ENCODE measurements at places on chromosomes 1 and 21. TPM values are rescaled to one million over a fixed set of nuclear protein-coding genes. Genes with fewer than 3 reads are reported as not detected.

GRCh38 chr1:104082221-104082620, 332.5 kb downstream of the AMY1C start:
- DNase-seq, result no peak

GRCh38 chr1:207959141-207959825, 48.4 kb upstream of the CD34 start:
- peak; percentile 66 for DNase-seq

DNA sequence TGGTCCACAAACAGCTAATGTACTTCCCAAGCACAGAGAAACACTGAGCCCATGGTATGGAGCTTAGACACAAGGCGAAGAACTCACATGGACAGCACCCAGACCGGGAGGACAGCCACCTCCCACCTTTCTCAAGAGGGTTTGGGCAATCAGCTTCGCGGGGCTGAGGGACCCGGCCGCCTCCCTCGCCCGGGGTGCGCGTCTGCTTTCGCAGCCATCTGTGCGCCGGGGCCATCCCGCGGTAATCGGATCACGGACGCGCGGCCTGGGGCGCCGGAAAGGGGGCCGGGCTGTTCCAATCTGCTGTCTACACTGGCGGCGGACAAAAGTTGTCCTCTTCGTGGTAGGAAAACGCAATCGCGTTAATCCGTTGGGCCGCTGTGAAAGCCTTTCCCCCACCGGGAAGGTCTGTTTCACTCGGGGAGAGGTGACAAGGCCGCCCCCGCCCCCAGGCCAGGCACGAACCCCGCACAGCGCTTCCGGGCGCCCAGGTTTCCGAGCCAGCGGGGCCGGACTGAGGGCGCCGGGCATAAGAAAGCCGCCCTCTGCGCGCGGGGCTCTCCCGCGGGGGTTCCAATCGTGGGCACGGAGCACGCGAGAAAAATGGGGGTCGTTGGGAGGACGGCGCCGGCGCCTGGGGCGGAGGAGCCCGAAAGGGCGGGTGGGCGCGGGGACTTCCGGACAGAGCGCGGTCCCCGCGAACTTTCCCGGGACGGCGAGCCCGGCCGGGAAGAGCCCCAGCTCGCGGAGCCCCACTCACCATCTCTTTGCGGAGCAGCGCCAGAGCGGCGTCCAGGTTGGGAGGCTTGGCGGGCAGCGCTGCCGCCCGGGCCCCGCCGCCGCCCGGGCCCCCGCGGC, 664 bp downstream of the FAM89A start:
- DNase-seq, result peak; percentile 75

DNA sequence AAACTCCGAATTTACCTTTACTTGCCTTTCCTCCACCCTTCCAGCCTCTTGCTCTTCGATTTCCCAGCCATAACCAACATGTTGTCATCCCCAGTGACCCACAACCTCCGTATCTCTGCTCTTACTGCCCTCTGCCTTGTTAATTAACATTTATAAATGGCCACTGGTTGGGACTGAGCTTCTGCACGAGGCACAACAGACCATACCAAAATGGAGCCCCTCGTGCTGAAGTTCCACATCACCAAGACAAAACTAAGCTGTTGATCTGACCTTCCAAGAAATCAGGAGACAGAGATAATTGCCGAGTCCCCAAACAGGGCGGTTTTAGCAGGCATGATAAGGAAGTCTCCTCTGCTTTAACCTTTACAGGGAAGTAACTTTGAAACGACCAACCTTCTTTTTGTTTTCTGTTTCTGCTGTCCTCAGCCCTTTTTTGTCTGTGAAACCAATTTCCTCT, 71.9 kb downstream of the NMNAT2 start:
- DNase-seq, result no peak

- DNase-seq, result no peak
Measured at GRCh38 chr1:228022571-228023293, 15.9 kb downstream of the WNT3A start.

DNA sequence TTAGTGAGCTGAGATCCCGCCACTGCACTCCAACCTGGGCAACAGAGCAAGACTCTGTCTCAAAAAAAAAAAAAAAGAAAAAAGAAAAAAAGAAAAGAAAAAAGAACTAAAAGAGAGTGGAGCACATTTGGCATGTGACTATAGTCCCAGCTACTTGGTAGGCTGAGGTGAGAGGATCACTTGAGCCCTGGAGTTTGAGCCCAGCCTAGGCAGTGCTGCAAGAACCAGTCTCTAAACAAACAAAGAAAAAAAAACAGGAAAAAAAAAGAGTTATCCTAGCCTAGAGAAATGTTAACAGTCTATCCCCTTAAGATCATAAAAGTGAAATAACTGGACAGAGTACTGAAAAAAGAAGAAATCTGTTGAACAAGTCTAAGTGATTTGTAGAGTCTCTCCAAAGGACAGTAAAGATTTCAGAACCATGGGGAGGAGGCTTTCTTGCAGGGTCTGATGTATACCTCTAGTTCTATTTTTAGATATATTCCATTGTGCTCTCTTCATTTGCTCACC, 4.5 kb upstream of the PRDX1 start:
- no peak for DNase-seq

- DNase-seq, result peak; percentile 60
Measured at GRCh38 chr21:45644041-45644906, 749 bp downstream of the PCBP3 start.

DNA sequence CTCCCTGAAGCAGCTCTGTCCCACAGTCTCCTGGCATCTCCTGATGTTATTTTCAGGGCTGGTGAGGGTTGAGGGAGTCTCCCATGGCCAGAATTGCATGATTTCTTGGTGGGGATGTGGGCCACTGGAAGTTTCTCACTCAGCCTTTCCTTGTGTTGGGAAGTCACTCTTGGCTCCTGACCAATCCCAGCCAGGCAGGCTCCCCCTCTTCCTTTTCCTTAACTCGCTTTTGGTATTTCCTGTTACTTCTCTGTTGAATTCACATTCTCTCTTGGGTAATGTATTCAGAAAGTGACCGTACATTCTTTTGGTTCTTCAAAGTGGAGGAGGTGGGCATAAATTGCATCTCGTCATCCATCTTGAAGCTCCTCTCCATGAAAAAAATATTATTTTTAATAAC, 135.7 kb downstream of the PCBP3 start:
- DNase-seq, result no peak

GRCh38 chr21:35511696-35512162, 462.6 kb upstream of the RUNX1 start:
- no peak for DNase-seq

DNA sequence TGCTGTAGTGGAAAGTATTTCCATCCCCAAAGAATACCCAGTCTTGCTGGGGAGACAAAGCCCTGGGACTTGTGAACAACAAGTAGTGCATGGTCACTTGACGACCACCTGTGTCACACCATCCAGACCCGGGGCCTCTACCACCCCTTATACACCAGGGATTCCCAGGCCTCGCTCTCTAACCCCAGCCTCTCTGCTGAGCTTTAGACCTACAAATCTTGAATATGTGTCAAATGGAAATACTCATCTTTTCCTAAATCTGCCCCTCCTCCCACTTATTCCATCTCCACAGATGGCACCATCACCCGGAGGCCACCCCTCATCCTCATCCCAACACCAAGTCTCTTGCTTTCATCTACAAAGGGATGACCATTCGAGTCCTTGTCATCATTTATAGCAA, 875 bp upstream of the RNASEL start:
- DNase-seq, result no peak

DNA sequence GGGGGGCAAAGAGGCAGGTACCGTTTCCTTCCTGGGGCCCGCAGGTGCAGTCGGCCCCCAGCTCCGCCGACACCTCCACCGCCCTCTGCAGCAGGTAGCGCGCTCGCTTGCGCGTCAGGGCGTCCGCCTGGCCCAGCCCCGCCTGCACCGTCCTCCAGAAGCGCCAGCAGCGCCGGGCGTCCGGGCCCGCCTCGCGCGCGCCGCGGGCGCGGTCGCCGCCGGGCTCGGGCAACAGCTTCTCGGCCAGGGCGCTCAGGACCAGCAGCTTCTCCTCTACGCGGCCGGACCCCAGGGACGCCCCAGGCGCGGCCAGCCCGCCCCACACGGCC, 863 bp downstream of the TARBP1 start:
- DNase-seq, result peak; percentile 78

DNA sequence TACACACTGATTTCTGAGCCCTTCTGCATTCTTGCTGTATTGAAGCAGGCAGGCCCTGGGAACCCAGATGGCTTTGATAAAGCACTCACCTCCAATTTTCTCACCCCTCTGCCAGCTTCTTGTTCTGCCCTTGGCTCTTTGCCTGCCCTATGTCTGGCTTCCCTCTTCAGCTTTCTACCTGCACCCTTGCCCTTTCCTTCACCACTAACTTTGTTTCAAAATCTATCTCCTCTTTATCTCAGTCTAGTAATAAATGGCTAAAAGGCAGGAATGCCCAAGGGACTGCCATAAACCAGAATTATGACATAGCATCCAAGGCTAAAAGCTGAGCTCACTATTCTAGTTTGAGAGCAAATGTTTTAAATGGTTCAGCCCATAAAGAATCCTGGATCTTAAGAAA, 178.7 kb downstream of the TNR start:
- DNase-seq, result no peak

- DNase-seq, result no peak
Measured at GRCh38 chr1:210598135-210598652, 269.5 kb downstream of the HHAT start.

DNA sequence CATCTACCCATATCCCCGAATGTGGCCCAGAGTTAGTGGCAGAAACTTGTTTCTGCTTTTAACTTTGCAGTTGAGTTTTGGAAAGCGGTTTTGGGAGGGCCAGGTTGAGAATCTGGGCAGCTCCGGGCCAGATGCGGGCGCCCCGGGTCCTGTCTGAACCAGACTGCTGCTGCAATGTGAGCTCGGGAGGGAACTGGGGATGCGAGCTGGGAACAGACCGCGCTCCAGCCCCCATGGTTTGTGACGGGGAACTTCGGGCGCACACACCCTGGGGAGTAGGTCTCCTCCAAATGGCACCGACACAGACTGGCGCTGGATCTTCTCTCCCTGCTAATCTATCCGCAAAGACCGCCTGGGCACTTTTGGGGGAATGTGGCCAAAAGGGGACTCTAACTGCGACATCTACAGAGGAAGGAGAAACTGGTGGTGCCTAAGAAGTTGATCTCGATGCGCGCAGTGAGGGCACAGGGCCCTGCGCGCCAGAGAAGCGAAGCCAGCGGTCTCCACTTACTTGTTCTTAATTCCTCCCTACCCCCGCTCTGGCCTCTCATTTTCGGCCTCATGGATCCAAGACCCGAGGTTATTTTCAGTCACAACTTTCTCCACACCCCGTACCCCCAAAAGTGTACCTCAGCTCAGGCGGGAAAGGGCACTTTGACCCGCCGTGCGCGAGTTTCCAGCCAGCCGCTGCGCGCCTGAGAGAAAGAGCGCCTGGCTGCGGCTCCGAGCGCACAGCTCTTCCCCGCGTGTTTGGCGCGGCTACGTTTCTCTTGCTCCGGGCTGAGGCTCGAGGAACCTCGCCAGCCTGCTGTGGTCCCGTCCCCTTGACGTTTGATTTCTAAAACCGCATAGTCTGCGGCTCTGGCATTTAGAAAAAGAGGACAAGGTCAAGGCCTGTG, 411.0 kb upstream of the ESRRG start:
- DNase-seq, result peak; percentile 57

DNA sequence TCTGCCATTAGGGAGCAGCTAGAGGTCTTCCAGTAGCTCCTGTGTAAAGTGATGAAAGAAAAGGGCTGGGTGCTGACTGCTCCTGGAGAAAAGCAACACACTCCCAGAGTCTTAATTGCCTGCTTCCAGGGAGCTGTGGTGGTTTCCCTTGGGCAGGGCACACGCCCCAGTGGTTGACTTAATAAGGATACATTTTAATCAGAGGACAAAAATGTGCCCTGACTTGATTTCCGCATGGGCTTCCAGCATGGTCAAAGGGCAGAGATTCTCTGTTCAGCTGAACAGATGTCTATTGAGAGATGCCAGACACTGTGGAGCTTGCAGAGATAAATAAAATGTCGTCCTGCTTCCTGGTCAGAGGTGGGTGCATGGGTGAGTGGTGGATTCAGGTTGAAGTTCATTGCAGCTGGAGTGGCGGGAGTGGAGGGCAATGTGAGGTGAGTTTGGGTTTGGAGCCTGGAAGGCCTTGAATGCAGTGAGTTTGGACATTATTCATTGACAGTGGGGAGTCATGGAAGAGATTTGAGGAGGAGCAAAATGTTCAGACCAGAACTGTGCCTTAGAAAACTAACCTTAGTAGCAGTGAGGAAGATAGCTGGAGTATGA, 16.0 kb downstream of the QSOX1 start:
- no peak for DNase-seq

DNA sequence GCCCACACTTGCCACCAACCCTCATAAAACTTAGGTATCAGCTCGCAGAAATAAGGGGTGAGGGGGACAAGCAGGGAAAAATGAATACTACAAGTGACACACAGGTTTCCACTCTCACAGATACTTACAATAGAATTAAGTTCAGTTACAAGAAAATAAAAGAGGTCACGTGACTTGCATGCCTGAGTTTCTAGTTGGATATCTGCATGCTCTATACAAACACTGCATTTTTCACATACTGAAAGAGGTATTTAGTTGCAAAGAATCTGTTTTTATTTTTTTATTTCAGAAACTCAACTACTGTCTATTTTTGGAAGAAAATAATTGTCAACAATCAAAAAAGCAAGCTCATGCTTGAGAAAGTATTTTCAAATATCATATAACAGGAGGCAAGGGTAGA, 43.5 kb downstream of the DPYD start:
- no peak for DNase-seq

- no peak for DNase-seq
Measured at GRCh38 chr1:29590583-29591565, 354.6 kb downstream of the PTPRU start.

GRCh38 chr1:63777286-63777685, 3.5 kb downstream of the ROR1 start:
- no peak for DNase-seq

GRCh38 chr1:200969726-200970561, 53.6 kb downstream of the KIF21B start:
- no peak for DNase-seq

The SYT2 gene
- 0.37 TPM for total RNA-seq

The PKP1 gene
- total RNA-seq, result 0.02 TPM

The PGBD5 gene
- total RNA-seq, result 1.2 TPM

The MATN1 gene
- total RNA-seq, result not detected

The HMCN1 gene
- 26.4 TPM for total RNA-seq

The MCOLN3 gene
- 0.47 TPM for total RNA-seq

The UBE2U gene
- not detected for total RNA-seq

The MXRA8 gene
- 24.0 TPM for total RNA-seq

The SPOCD1 gene
- total RNA-seq, result 1.4 TPM

The PAQR6 gene
- 5.0 TPM for total RNA-seq

The PM20D1 gene
- total RNA-seq, result not detected
